ENCODE measurements at places on chromosomes 4 and X.

DNA sequence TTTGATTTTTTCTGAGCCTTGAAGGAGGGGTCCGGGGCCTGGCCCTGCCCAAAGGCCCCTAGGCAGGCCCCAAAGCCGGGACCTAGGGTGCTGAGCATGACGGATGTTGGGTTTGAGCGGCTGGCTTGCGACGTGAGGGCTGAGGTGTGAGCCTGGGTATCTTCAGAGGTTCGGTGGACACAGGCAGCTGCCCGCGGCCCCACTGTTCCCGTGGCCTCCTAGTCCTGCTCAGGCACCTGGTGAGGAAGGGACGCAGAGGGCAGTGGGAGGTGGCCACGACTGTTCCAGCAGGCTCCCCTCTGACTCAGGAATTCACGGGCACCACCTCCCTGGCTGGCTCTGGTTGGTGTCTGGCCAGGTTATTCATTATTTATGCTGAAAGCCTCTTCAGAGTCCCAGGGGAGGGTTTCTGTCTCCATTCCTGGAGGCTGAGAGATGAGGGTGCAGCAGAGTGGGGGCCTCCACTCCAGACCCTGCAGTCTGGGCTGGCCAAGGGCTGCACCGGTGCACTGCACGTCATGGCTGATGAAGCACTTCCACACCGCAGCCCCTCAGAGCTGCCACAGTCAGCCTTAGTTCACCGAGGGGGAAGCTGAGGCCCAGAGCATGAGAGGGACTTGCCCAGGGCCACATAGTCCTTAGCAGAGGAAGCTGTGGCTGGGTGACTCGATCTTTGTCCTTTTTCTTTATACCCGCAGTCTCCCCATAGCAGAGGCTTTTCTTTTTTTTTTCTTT lies 2.2 kb downstream of the MSANTD1 start:
- no peak for DNase-seq

DNA sequence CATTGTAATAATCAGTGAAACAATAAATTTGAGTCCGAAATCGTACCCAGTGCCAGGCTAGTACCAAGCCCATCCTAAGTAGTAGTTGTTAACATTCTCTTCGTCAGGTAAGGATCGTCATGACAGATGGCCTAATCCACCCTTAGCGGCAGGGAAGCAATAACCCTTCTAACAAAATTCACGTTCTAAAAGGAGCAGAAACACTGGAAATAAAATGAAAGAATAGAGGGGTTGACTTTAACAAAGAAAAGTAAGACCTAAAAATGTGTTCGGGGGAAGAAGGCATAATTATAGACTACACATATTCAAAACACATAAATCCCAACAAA lies 142.7 kb downstream of the CPEB2 start:
- DNase-seq, result no peak

- no peak for DNase-seq
Measured at GRCh38 chr4:100118181-100118580, 72.1 kb downstream of the DDIT4L start.

GRCh38 chrX:38861489-38861888 lies 60.2 kb downstream of the MID1IP1 start:
- no peak for DNase-seq

DNA sequence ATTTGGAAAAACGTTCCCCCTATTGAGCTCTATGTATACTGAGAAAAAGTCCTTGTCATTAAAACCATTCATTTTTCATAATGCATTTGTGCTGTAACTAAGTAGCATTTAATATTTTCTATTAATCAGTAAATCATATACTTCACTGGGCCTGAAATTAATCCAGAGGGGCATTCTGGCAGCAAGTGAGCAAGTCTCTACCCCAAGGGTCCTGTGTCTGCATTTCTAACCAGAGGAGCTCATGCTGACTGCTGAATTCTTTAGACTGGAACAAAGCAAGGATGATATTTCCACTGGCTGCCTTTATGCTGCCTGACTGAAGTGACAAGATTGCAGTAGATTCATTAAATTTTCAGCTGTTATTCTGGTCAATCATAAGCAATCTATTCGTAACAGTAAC lies 246.5 kb downstream of the SLITRK2 start:
- DNase-seq, result no peak
